Astrocyte (in vitro differentiated cells and primary cell): ENCODE measurements at places on chromosomes 16 and 17.

- no peak for DNase-seq
Measured at GRCh38 chr17:8490256-8491023, 54.8 kb downstream of the NDEL1 start.

GRCh38 chr17:29614349-29615047, 8.2 kb downstream of the CORO6 start:
- DNase-seq: no peak

GRCh38 chr17:5592382-5592781, 8.1 kb upstream of the NLRP1 start:
- peak; percentile 14 for DNase-seq

GRCh38 chr17:80113033-80113484, 11.7 kb downstream of the GAA start:
- no peak for DNase-seq

DNA sequence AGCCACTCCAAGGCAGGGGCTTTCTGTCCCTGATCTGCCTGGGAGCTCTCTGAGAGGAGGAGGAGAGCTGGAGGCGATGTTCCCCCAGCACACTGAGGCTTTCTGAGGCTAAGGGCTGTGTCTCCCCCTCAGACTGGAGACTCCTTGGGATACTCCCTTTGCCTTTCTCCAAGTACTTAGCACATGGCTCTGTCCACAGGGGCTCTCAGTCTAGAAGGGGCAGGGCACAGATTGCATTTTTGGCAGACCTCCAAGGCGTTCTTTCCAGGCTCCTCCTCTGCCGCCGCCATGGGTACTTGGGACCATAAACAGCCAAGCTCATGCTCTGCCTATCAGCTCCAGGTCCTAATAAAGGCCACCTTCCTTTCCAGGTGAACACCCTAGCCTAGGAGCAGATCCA, 1.8 kb upstream of the GIP start:
- DNase-seq: no peak

- DNase-seq: no peak
Measured at GRCh38 chr16:66095676-66096075, 270.8 kb upstream of the CDH5 start.
